ENCODE measurements at places on chromosomes 11 and 22.
A peak's percentile ranks its signal among the peaks of the same experiment; 100 is the strongest.

- no peak for DNase-seq
Observed at GRCh38 chr22:40628354-40629042, 8.0 kb downstream of the MRTFA start.

- DNase-seq, result no peak
Observed at GRCh38 chr11:1756791-1757771, 6.6 kb downstream of the CTSD start.

GRCh38 chr11:59069087-59069486 is 17.0 kb upstream of the GLYATL1B start:
- DNase-seq, result no peak

DNA sequence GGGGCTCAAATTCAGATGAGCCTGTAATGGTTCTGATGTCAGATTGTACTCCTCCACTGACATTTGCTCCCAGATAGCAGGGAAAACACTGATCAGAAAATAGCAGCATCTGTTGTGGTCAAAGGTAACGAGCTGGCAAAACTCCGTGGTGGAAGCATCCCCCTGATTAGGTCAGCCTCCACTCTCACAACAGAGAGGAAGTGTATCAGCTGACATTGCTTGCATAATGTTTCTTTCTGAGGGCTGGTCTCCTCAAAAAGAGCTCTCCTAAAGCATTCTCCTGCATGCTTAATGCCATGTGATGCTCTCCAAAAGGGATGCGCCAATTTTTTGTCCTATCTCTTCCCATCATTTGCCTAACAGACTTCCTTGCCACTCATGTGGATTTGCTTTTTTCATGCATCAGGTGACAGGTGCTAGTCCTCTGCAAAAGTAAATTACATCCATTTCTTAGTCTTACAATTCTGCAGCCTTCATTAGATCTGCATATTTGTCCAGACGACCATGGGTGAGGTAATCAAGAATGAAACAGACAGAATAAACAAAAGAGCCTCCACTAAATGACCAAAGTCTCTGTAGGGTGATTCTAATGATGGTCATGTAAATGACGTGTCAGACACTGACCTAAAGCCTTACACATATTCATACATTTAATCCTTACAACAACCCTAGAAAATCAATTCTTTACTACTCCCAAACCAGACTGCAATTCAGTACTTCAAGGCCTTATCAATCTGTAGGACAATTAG is 6.4 kb upstream of the TENM4 start:
- no peak for DNase-seq

DNA sequence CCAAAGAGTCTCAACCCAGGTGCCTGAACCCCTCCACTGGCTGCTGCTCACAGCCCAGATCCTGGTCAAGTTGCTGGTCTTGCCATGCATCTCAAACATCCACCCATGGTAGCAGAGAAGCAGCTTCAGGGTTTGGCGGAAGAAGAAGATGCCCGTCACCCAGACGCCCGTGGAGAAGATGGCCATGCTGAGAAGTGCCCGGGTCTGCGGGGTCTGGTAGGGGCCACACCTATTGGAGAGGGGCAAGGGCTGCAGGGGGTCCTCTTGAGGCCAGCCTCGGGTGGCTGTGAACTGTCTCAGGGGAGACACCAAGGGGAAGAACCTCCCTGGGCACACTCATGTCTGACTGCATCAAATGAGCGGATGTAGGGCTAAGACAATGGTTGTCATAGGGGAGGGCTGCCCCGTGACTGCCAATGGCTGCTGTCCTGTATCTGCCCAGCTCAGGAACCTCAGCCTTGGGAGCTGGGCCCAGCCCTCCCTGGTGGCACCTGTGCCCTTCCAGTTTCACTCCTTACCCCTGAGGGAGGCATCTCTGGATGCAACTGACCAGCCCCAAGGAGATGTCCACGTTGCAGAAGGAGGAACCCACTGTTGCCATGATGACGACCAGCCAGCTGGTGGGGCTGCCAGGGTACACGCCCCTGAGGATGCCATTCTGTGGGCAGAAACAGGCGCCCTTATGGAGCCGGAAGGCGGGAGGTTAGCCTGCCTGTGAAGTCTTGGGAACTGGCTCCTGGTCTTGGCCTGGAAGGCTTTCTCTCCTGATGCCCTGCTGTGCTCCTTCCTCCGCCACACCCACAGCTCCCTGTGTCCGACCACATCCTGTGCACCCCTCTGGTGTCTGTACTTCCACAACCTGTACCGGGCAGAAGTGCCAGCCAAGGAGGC is 1.2 kb downstream of the CPT1B start:
- no peak for DNase-seq

- no peak for DNase-seq
Observed at GRCh38 chr11:128361451-128362020, 225.8 kb downstream of the ETS1 start.

GRCh38 chr11:96949464-96949863 is 559.7 kb downstream of the JRKL start:
- DNase-seq, result no peak

DNA sequence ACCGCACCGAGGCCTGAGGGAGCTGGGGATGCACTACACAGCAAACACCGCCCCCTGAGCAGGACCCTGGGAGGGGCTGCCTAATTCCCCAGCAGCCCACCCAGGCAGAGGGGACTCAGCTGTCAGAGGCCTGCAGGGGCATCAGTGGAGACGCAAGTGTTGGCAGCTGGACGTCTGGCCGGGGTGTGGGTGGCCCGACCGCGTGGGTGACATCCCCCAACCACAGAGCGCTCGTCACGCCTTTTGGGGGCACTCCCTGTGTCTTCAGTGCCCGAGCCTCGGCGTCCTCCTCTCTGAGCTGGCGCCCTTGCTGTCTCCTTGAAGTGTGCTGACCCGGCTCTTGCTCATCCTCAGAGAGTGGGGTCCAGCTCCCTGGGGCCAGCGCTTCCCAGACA is 150.2 kb downstream of the BRD1 start:
- DNase-seq, result peak; percentile 1

- no peak for DNase-seq
Observed at GRCh38 chr11:16979703-16980622, 34.3 kb downstream of the PLEKHA7 start.

- DNase-seq, result no peak
Observed at GRCh38 chr22:50245214-50246072, 620 bp upstream of the TUBGCP6 start.

DNA sequence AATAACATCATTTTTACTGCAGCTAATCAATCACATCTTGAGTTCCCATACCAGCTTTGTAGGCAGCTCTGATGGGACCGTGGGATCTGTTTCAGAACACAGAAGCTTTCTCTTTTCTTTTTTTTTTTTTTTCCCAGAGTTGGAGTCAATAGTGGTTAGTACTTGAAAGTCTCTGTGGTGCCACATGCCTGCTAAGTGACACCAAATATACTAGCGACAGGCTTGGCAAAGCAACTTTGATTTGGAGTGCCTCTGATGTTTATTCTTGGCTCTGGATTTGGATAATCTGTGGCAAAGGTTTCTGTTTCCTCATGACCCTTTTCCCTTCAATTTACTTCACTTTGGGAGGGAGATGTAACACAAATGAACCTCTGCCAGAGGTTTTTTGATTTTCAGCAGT is 681.4 kb upstream of the TENM4 start:
- DNase-seq, result no peak

DNA sequence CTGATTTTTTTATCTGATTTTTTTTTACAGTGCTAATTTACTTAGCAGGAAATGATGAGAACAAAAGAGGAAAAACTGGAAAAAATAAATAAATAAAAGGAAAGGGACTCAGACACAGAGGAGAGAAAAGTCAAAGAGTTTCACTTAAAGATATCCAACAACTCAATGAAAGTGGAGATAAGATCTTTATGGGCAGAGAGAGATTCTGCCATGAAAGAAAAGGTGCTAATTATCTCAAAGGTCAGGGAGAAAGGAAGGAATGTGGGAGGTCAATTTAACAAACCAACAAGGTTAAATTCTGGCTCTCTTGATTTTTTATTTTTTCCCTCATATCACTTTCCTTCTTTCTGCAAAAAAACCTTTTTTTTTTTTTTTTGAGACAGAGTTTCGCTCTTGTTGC is 86.0 kb downstream of the DENND5A start:
- no peak for DNase-seq

DNA sequence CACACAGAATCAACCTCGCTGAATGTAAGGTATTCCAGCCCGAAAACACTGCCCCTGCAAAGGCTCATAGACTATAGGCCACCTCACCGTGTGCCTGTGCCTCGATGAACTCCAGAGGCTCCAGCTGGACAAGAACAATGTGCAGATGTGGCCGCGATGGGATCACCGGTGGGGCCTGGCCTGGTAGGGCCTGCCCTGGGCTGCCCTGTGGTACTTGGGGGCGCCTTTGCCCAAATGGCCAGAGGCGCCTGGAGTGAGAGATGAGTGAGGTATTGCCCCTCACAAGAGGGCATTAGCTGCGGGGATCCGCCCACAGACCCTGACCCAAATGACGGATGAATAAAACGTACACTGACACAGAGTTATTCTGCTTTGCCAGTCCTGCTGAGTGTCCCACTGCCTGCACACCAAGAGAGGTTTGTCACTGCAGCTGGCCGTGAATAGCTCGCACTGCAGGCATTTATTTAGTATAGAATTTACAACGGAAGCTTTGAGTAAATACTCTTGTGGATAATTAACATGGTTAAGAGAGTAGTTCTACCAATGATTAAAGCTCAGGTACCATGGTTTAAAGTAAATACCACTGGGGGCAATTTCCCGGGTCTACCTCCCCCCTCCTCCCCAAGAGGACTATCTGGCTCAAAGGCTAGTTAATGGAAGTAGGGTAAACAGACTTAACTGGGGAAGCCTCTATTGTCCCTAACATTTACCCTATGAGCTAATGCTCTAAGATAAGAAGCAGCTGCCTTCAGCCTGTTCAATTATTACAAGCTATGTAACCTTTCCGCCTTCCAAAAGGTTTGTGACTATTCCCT is 101.1 kb upstream of the IGLL5 start:
- no peak for DNase-seq

- DNase-seq, result no peak
Observed at GRCh38 chr11:68440224-68440623, 20.3 kb upstream of the PPP6R3 start.

GRCh38 chr11:123085497-123085896 is 23.6 kb upstream of the HSPA8 start:
- no peak for DNase-seq

DNA sequence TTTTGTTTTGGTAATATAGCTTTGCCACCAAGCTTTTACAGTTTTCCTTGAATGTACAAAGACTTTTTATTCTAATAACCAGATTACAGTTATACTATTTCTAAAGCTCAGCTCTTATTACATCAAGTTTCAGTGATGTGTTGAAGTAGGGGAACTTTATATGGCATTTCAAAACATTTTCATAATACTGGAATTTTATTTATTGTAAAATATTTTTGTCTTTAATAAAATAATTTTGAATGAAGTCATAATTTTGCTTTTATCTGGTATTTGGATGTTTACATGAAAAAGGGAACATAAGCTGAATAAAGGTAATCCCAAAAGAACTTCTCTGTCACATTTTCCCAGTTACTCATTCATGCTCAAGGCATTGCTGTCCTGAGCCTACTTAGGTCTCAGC is 34.7 kb downstream of the RTN3 start:
- no peak for DNase-seq

- DNase-seq, result no peak
Observed at GRCh38 chr11:110053848-110054414, 39.3 kb upstream of the ZC3H12C start.

DNA sequence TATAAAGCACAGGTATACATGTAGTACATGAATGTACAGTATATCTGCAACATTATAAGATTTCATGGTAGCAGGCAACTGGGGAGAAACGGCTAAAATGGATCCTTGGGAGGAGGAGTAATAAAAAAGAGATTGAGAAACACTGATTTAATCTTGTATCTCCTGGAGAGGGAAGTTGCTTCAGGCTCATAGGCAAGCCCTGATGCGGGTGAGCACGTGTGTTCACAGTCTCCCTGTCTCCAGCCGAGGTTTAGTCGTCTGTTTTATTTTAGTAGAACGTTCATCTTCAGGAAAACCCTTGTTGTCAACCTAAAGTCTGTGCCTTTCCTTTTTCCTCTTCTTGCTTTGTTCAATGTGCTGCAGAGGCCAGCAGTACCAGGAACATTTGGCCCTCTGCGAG is 21.8 kb upstream of the SLC25A18 start:
- DNase-seq, result no peak

- no peak for DNase-seq
Observed at GRCh38 chr11:111836721-111837120, 34.7 kb downstream of the ALG9 start.

GRCh38 chr22:19671316-19671715 is 43.0 kb upstream of the SEPTIN5 start:
- no peak for DNase-seq

DNA sequence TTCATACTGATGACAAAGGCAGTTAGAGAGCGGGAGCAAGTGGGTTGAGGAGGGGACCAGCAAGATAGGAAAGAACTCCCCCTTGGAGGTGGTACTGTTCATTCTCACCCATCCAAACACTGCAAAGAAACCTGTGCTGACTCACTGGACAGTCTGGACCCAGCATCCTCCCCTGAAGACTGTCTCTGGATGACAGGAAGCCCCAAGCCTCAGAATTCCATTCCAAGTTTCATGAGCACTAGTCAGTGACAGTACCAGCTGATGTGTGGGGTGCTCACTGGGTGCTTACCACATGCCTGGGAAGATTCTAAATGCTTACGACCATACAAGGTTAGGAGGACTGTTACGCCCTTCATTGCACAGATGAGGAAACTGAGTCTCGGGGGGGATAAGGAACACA is 160.9 kb downstream of the IGLL1 start:
- no peak for DNase-seq

GRCh38 chr22:47068626-47068996 is 306.2 kb downstream of the TBC1D22A start:
- DNase-seq, result no peak

DNA sequence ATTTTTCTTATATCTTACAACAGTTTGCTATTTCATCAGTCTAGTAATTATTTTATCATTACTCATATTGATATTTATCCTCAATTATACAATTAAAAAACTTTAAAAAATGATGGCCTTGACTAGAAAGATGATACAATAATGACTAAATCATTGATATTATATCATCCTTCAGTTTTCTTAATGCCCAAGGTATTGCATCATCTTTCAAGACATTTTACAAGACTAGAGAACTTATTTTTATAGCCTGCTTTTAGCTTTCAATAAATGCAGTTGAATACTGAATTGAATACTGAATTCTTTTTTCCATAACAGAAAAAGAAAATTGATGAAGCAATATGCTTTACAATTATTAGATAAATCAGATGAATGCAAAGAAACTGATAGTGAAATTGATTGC is 886.5 kb upstream of the LRRC4C start:
- DNase-seq, result no peak

- DNase-seq, result no peak
Observed at GRCh38 chr11:110896358-110896757, 184.1 kb upstream of the ARHGAP20 start.

GRCh38 chr11:21088930-21089329 is 419.5 kb downstream of the NELL1 start:
- no peak for DNase-seq
